Activated CD8-positive, alpha-beta memory T cell treated with anti-CD3 and anti-CD28 coated beads, Interleukin-2, amount 10 ng/mL, durations not matched to agents 7 days and 5 days (primary cell): ENCODE measurements at places on chromosomes 7 and 10.

DNA sequence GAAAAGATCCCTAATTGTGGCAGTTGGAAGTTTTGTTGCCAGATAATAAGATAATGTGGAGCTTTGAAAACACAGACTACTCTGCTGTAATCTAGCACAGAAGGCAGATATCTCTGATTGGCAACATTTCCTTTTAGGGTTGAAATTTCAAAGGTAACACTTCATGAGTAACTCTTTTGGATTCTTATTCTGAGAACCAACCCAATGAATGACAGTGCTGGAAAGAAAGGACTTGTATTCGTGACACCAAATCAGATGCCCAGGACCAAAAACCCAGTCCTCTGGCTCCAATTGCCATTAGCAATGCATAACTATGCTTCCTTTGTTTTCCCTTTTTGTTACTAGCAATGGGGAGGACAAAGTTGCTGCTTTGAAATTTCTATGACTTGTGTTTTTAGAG, 41.0 kb upstream of the ELMO1 start:
- no peak for DNase-seq

DNA sequence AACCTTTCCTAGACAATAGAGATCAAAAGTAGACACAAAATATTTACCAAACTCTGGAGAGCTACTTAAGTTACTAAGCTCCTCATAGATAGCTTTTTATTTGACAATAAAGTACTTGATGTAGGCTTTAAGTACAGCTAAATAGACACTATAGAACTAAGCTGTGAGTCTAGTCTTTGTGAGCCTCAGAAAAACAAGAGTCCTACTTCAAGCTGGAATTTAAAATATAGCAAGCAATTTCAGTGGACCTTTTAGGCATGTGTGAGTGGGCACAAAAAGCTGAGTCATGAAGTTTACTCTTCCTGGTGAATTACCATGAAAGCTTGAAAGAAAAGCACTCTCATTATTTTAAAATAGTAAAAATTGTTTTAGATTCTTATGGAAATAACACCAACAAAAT, 76.1 kb downstream of the ADD3 start:
- DNase-seq: no peak

GRCh38 chr7:123265853-123266252, 66.1 kb upstream of the SLC13A1 start:
- DNase-seq: no peak

- DNase-seq: no peak
Observed at GRCh38 chr10:85448716-85449115, 917.9 kb downstream of the GRID1 start.

DNA sequence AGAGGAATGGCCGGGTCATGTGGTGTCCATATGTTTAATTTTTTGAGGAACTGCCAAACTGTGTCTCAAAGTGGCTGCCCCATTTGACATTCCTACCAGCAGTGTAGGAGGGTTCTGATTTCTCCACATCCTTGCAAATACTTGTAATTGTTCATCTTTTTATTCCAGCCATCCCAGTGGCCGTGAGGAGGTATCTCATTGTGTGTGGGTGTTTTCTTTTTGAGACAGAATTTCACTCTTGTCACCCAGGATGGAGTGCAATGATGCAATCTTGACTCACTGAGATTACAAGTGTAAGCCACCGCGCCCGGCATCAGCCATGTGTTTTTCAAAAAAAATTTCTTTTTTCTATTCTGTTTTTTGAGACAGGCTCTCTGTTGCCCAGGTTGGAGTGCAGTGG, 38.7 kb upstream of the DLG5 start:
- DNase-seq: no peak

GRCh38 chr10:125024497-125025234, 82.7 kb downstream of the ZRANB1 start:
- no peak for DNase-seq

DNA sequence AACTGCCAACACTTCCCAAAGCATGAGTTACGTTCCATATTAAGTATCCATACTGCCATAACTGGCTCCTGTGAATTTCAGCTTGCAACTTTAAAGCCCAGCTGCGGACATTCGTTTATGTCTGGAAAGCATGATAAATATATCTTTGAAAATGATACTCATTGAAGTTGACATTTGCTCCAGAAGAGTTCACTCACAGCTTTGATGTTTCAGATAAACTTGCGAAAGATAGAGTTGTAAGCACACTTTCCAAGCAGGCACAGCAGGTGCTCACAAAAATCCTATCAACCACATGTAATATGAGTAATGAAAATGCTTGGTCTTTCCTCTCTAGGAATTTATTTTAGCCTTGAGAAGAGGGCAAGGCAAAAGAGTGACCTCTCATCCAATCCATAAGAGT, 4.5 kb downstream of the CHCHD3 start:
- DNase-seq: no peak

DNA sequence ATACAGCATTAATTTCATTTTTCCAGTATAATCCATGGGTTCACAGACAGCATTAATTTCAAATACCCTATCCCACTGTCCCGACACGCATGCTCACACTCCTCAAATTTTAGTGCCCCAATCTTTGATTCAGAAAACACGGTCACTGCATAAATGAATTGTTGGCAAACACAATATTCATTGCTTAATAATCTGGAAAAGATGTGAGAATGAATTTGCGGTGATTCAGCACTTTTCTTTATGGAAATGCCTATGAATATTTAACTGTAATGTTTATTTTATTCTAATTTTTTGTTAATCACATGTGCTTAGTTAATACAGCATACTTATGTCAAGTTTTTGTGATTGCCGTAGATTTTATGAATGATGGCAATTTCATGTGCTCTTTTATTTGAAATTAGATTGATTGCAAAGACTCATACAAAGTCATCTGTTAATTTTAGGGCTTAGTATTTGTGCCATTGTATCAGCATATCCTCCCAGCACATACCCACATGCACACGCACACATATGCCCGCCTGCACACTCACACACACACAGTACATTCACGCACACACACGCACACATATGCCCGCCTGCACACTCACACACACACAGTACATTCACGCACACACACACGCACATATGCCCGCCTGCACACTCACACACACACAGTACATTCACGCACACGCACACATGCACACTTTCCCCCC, 35.1 kb downstream of the MACROH2A2 start:
- DNase-seq: no peak

DNA sequence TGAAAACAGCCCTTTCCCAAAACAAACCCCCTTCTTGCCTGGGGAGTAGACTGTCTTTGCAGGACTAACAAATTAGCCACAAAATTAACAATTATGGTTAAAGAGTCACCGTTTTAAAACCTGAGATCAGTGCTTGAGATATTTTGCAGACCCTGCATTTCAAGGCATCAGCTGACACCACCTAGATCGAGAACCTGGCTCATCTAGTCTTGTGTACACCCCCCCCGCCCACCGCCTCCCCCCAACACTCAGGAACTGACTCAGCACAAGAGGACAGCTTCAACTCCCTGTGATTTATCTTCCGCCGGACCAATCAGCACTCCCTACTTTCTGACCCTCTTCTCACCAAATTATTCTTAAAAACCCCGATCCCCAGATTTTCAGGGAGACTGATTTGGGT, 737.1 kb downstream of the PHTF2 start:
- DNase-seq: no peak

- no peak for DNase-seq
Observed at GRCh38 chr7:34596887-34597286, 61.1 kb upstream of the NPSR1 start.

DNA sequence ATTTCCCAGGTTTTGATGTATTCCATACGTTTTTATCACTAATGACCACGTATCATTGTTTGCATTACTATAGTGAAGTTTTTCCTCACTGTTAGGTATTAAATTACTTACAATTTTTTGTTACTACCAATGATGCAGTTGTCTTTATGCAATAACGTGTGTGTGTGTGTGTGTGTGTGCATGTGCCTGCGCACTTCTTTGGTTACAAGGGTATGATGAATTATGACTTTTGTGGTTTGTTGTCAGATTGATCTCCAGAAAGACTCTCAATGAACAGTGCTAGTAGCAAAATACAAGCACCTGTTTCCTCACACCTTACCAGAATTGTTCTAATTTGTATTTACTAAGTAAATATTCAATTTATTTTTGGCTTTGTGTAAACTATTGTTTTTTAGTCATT, 51.5 kb downstream of the MCMBP start:
- no peak for DNase-seq
